ENCODE measurements at places on chromosomes 4 and X. TPM values are rescaled to one million over a fixed set of nuclear protein-coding genes. Genes with fewer than 3 reads are reported as not detected.

Gene PLP1
- total RNA-seq: 0.13 TPM

- no peak for DNase-seq
Measured at GRCh38 chr4:38876636-38877035, 9.0 kb downstream of the FAM114A1 start.

Gene RPL10
- total RNA-seq: 2,466 TPM

GRCh38 chr4:120156120-120156718 lies 89.6 kb upstream of the MAD2L1 start:
- peak; percentile 52 for DNase-seq

DNA sequence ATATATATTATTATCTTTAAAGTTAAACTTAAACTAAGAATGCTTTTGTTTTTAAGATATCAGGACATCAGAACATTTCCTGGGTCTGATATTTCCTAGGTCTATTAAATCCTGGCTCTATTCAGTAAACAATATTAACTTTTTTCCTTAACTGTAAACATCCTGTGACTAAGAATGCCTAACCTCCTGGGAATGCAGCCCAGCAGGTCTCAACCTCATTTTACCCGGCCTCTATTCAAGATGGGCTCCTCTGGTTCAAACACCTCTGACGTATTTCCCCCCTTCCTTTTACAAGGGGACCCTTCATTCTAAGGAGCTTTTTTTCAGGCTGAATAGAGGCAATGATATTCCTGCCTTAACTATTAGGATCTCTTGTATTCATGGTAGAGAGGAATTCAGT lies 35.8 kb upstream of the DYNLT3 start:
- no peak for DNase-seq

DNA sequence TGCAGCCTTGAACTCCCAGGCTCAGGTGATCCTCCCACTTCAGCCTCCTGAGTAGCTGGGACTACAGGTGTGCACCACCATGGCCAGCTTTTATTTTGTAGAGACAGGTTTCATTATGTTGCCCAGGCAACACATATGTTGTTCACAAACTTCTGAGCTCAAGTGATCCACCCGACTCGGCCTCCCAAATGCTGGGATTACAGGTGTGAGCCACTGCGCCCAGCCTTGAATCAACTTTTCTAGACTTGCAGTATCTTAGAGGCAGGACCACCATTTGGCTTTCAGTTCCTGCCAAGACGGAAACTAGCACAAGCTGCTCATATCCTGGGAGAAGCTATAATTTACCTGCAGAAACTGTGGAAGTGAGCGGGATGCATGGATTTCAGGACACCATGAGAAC lies 19.9 kb downstream of the NAT8L start:
- no peak for DNase-seq

GRCh38 chr4:110088670-110089069 lies 109.7 kb downstream of the ELOVL6 start:
- no peak for DNase-seq

Data from Panc1 (cell line).